ENCODE measurements at places on chromosomes 4 and X. TPM values are rescaled to one million over a fixed set of nuclear protein-coding genes. Genes with fewer than 3 reads are reported as not detected.

Gene ZAR1
- total RNA-seq, result not detected

Gene LAGE3
- 104 TPM for total RNA-seq

Gene GATA1
- not detected for total RNA-seq

Gene TMEM35A
- total RNA-seq, result 3.5 TPM

Gene HS3ST1
- total RNA-seq, result not detected

Gene TEX13D
- total RNA-seq, result not detected

Gene MID1
- total RNA-seq, result 44.1 TPM

Gene MAMLD1
- total RNA-seq, result 2.5 TPM

Gene RIPPLY1
- not detected for total RNA-seq

Gene SUPT20HL1
- not detected for total RNA-seq

Gene CYTL1
- total RNA-seq, result 180 TPM

Gene FOXP3
- total RNA-seq, result not detected

Gene WAS
- not detected for total RNA-seq

Gene SPANXA2
- 157 TPM for total RNA-seq

Gene ATP1B4
- total RNA-seq, result not detected

Gene PAGE2B
- not detected for total RNA-seq

Gene CCNA2
- total RNA-seq, result 118 TPM

Gene PDZD11
- total RNA-seq, result 220 TPM

Gene UFSP2
- total RNA-seq, result 27.2 TPM

Gene RFC1
- total RNA-seq, result 38.3 TPM

Gene PCYT1B
- 0.57 TPM for total RNA-seq

Gene CTAG1B
- total RNA-seq, result not detected
